GM12878 (cell line): ENCODE measurements at places on chromosomes 1 and 21. TPM values are rescaled to one million over a fixed set of nuclear protein-coding genes. Genes with fewer than 3 reads are reported as not detected.

Gene VCAM1
- 5.9 and 6.1 TPM in 2 replicates for total RNA-seq

DNA sequence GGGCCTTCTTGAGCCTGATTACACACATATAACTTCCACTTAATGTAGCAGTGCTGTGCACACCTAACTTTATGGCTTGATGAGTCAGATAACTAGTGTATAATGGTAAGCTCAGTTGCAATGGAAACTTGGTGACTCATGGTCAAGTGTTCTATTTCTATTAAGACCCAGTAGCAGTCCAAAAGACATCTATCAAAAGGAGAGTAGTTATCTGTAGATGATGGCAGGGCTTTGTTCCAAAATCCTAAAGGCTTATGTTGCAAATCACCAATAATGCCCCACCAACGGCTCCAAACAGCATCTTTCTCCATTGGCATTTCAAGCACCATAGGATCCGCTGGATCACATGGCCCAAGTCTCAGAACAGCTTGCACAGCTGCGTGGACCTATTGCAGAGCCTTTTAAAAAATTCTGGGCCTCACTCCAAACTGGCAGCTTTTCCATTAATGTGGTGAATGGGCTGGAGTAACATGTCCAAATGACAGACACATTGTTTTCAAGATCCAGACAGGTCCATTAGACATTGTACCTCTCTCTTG is 566.8 kb upstream of the USP24 start:
- H3K4me3 ChIP-seq, result no peak overlapping the region
- DNase-seq, result no peak
- H3K27me3 ChIP-seq, result no peaks in the 10 kb centered on the region
- H3K36me3 ChIP-seq, result no peaks in the 10 kb centered on the region
- H3K27ac ChIP-seq, result no peak overlapping the region

Gene ARHGEF16
- not detected in 2 replicates for total RNA-seq

GRCh38 chr1:55718758-55719671 is 503.9 kb upstream of the USP24 start:
- DNase-seq, result no peak
- no peaks in the 10 kb centered on the region for H3K36me3 ChIP-seq
- no peaks in the 10 kb centered on the region; the same call in 1 of the 2 replicates for H3K27me3 ChIP-seq
- H3K4me1 ChIP-seq, result no peaks in the 10 kb centered on the region

Gene OR2L3
- not detected in 2 replicates for total RNA-seq

DNA sequence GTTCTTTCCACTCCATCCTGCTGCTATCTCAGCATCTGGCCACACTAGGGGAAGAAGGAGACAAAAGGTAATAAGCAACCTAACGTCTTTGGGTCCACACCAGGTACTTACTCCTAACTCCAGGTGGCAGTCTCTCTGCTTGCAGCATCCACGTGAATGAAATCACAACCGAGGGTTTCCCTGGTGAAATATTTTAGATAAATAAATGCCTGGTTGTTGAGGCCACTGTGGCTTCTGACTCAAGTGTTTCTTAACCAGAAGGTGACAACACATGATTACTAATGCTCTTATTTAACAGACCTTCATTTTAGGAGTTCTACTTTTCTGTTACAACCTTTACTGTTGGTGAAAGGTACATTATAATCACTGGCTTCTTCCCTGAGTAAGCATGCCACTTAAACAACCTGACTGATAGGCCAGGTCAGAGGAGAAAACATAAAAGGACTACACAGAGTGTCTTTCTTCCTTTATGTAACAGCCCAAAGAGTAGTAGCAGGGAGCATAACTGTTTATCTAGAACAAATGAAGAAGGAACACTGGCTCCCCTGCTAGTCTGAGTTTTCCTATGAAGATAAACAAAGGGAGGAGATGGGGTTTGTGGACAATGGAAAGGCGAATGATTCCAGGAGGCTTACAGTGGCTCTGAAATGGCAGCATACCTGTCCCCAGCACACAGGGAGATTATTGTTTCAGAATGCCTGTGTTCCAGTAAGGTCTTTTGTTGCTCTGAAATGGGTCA is 59.9 kb downstream of the SYT6 start:
- H3K27ac ChIP-seq, result no peak overlapping the region
- H3K36me3 ChIP-seq, result no peaks in the 10 kb centered on the region
- no peak for DNase-seq

Gene BMP8A
- total RNA-seq, result not detected in 2 replicates

DNA sequence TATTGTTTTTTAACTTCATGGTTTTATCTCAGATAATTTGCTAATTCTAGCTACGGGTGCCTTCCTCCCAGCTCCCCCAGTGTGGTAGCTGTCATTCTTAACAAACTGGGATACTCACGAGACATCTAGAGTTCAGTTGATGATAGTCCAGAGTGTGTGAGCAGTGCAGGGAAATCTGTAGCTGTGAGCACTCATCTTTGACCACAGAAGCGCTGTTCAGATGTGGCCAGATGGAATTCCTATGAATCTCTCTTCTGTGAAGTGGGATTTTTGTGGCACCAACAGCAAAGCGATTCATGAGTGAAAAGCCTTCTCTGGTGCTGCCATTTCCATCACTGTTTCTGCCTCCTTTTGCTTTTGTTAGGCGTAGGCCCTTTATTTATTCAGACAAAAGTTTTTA is 125.1 kb downstream of the NFIA start:
- H3K27ac ChIP-seq, result no peak overlapping the region
- no peak overlapping the region for H3K4me3 ChIP-seq
- H3K36me3 ChIP-seq, result no peaks in the 10 kb centered on the region
- no peaks in the 10 kb centered on the region; the same call in 1 of the 2 replicates for H3K27me3 ChIP-seq
- H3K4me1 ChIP-seq, result no peaks in the 10 kb centered on the region
- no peak for DNase-seq

Gene FHAD1
- total RNA-seq, result 0.51 and 0.80 TPM in 2 replicates

GRCh38 chr1:236685205-236685916 is 938 bp upstream of the ACTN2 start:
- no peak overlapping the region for H3K4me3 ChIP-seq
- H3K27me3 ChIP-seq, result peaks cover 2% of the 10 kb centered on the region
- H3K4me1 ChIP-seq, result no peaks in the 10 kb centered on the region

- H3K4me3 ChIP-seq, result no peak overlapping the region
- no peaks in the 10 kb centered on the region for H3K27me3 ChIP-seq
- DNase-seq, result no peak
- H3K36me3 ChIP-seq, result peaks cover 10% of the 10 kb centered on the region
Measured at GRCh38 chr1:184701816-184702215, 52.8 kb downstream of the EDEM3 start.

GRCh38 chr1:44812822-44813543 is 4.7 kb downstream of the BTBD19 start:
- no peaks in the 10 kb centered on the region for H3K27me3 ChIP-seq
- H3K36me3 ChIP-seq, result no peaks in the 10 kb centered on the region; the same call in 1 of the 2 replicates
- peak overlapping the region; percentile 71; the same call in 1 of the 2 replicates for H3K27ac ChIP-seq
- peaks cover 32% of the 10 kb centered on the region for H3K4me1 ChIP-seq
- DNase-seq, result no peak

DNA sequence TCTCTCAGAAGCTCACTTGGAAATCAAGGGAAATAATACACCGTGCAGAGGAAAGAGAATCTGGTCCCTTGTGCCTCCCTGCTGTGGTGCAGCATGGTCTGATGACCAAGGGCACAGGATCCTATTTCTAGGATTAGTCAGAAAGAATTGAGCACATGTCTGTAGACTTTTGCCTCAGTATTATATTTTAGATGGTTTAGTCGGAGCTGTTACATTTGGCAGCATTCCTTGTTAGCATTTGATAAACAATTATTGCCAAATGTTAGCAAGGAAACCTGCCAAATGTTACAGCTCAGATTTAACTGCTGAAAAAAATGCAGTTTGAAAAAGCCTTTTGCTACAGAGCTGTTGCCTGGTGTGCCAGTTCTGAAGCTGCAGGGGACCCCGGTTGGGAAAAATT is 183.5 kb upstream of the DPYD start:
- no peaks in the 10 kb centered on the region for H3K36me3 ChIP-seq
- H3K27ac ChIP-seq, result no peak overlapping the region
- H3K4me3 ChIP-seq, result no peak overlapping the region

DNA sequence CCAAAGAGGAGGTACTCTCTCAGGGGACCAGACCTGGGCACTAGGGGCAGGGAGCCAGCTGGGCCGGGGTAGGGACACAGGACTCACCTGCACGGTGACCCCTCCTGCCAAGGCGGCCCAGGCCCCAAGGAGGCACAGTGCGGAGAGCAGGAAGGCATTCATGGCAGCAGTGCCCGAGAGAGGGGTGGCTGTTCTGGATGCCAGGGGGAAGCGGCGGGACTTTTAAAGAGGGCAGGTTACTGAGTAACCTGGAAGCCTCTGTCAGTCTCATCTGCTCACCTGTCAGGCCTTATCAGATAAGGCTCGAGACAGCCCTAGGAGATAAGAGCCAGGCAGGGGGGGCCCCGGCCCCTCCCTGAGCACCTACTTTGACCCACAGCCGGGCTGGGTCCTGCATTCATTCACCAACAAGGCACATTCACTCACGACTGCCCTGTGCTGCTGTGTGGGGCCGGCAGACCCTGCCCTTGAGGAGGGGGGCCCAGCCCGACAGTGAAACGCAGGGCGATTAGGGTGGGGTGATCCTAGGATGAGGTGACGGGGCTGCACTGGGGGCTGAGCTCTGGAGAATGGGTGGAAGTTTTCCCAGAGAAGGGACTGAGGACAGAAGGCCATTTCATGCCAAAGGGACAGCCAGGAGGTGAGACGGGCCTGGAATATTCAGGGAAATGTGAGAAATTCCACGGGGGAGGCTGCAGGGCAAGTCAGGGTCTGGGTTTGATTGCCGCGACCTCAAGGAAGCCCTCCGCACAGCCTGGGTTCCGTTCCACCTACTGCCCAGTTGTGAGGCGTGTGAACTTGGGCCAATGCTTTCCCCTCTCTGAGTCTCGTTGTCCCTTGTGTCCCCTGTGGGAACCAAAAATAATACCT is at the start of gene GUCA2A:
GUCA2A (minus strand) TSS at position 195 of the 870 bp plus-strand sequence; CDS start at position 162, 33 bp downstream.
- H3K27ac ChIP-seq, result no peak within 1 kb of the TSS
- no peaks in the 10 kb centered on the region for H3K36me3 ChIP-seq
- H3K4me3 ChIP-seq, result no peak within 1 kb of the TSS

DNA sequence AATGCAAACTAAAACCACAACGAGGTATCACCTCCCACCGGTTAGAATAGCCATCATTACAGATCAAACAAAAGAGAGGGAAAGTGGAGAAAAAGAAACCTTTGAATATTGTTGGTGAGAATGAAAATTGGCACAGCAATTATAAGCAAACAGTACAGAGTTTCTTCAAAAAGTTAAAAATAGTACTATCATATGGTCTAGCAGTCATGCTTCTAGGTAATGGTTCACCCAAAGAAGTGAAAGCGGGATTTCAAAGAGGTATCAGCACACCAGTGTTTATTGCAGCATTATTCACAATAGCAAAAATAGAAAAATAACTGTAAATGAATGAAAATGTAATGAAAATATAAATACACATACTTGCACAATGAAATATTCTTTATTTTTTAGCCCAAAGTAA is 8.2 kb downstream of the OR2T10 start:
- H3K4me3 ChIP-seq, result no peak overlapping the region
- no peaks in the 10 kb centered on the region for H3K27me3 ChIP-seq
- H3K36me3 ChIP-seq, result no peaks in the 10 kb centered on the region
- no peak overlapping the region for H3K27ac ChIP-seq
- DNase-seq, result no peak
- no peaks in the 10 kb centered on the region for H3K4me1 ChIP-seq

- H3K27me3 ChIP-seq, result no peaks in the 10 kb centered on the region
- no peak for DNase-seq
- H3K36me3 ChIP-seq, result no peaks in the 10 kb centered on the region
- no peak overlapping the region for H3K27ac ChIP-seq
- H3K4me1 ChIP-seq, result no peaks in the 10 kb centered on the region
Measured at GRCh38 chr1:99270646-99271045, 6.4 kb downstream of the PLPPR4 start.

DNA sequence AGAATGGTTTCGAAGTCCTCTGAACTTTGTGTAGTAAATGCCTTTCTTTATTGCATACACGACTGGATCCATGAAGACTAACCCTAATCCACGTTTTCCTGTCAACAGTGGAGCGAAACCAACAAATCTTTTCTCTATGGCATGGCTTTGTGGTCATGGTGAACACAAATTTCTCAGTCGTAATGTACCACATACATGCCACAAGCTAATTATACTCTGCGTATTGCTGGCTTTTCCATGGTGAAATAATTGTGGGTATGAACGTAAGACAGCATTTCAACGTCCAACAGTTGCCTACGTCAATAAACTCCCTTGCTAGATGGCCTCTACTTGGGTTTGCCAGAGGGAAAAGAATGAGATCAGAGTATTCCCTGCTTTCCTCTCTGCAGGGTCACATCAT is 27.5 kb downstream of the INTS7 start:
- no peak for DNase-seq
- no peaks in the 10 kb centered on the region for H3K27me3 ChIP-seq
- H3K36me3 ChIP-seq, result peaks cover 27% of the 10 kb centered on the region
- no peak overlapping the region for H3K27ac ChIP-seq
- H3K4me1 ChIP-seq, result no peaks in the 10 kb centered on the region
- H3K4me3 ChIP-seq, result no peak overlapping the region

DNA sequence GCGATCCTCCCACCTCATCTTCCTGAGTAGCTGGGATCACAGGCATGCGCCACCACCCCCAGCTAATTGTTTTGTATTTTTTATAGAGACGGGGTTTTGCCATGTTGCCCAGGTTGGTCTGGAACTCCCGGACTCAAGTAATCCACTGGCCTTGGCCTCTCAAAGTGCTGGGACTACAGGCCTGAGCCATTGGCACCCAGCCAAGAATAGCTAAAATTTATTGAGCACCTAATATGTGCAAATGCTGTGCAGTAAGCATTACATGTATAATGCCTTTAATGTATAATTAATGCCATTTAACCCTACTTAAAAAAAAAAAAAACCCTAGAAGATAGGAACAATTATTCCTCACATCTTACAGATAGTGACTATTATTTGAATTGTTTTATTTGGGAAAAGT is 42.9 kb downstream of the ZNF691 start:
- H3K36me3 ChIP-seq, result no peaks in the 10 kb centered on the region
- H3K27me3 ChIP-seq, result no peaks in the 10 kb centered on the region
- no peak overlapping the region for H3K27ac ChIP-seq
- H3K4me1 ChIP-seq, result no peaks in the 10 kb centered on the region
- H3K4me3 ChIP-seq, result no peak overlapping the region
- no peak for DNase-seq

Gene IQGAP3
- total RNA-seq, result 10.5 and 11.3 TPM in 2 replicates

GRCh38 chr1:107277022-107277421 is 136.2 kb downstream of the NTNG1 start:
- H3K4me3 ChIP-seq, result no peak overlapping the region
- no peak overlapping the region for H3K27ac ChIP-seq
- no peaks in the 10 kb centered on the region for H3K27me3 ChIP-seq
- H3K36me3 ChIP-seq, result no peaks in the 10 kb centered on the region
- no peaks in the 10 kb centered on the region for H3K4me1 ChIP-seq

- DNase-seq, result no peak
- peak overlapping the region; percentile 4 for H3K27ac ChIP-seq
- no peak overlapping the region for H3K4me3 ChIP-seq
- H3K27me3 ChIP-seq, result no peaks in the 10 kb centered on the region
- peaks cover 64% of the 10 kb centered on the region for H3K36me3 ChIP-seq
Measured at GRCh38 chr1:42937141-42937696, 21.4 kb downstream of the SLC2A1 start.
